ENCODE measurements at places on chromosomes 16 and 17.

- no peak for DNase-seq
Observed at GRCh38 chr17:77708049-77708448, 250.5 kb upstream of the TNRC6C start.

- peak; percentile 80 for DNase-seq
Observed at GRCh38 chr17:36703860-36704266, 102.5 kb downstream of the MRM1 start.

DNA sequence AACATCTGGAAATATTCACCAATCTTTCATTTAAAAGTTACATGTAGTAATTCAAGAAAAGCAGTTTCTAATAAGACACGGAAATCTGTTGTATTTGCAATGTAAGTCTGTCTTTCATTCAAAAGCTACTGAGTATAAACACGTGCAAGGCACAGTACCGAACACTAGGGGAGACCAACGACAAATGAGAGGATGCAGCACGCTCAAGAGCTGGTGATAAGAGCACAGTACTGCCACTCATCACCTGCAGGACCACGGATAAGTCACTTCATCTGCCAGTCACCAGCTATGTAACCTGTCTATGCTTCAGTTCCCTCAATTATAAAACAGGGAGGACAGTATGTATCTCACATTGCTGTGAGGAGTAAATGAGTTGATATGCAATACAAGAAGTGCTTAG, 67.1 kb downstream of the CLEC18A start:
- peak; percentile 77 for DNase-seq

DNA sequence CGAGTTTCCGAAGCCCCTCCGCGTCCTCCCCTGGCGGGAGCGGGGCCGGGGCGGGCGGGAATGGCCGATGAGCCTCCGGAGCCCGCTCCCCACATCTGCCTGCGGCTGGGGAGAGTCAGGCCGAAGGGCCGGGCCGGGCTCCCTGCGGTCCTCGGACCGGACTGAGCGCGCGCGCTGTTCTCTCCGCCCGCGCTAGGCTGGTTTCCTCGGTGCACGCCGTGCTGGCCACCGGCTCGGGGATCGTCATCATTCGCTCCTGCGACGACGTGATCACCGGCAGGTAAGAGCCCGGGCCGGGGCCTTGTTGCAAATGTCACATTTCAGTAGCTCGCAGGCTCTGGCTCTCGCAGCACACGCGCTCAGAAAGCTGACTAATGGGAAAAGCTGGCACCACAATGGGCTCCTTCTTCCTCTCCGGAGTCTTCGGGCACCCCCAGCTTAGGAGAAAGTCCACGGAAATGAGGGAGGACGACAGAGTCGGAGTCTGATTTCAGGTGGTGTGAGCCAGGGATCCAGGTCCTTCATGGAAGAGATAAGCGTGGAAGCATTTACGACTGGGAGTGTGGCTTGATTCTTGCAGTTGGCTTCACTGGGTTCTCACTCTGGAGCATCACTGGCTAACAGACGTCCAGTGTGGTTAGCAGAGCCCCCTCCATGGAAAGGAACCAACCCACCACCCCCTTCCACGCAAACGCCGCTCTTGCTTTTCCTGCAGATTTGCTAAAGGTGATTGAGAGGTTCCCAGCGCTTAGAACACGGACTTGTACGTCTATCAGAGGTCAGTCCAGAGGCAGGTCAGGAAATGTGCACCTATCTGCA, 715 bp downstream of the TLCD3A start:
- peak; percentile 57 for DNase-seq

DNA sequence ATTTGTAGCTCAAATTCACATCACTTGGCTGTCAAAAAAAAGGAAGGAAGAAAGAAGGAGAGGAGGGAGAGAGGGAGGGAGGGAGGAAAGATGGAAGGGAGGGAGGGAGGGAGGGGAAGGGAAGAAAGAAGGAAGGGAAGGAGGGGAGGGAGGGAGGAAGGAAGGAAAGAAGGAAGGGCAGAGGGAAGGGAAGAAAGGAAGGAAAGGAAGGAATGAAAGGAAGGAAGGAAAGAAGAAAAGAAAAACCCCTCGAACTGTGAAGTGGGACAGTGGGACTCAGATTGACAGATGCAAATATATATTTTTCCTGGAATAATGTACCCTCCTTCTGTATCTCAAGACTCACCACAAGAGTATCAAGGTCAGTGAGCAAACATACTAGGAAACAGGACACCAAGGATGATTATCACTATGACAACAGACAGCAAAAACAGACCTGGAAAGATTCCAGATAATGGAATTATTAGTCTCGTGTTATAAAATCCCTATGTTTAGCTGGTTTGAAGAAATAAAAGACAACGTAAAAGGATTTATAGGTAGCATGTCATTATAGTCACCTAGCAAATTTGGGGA, 24.2 kb upstream of the ABCA3 start:
- DNase-seq: peak; percentile 4

GRCh38 chr17:518047-518735, 165.6 kb upstream of the RPH3AL start:
- DNase-seq: no peak

- no peak for DNase-seq
Observed at GRCh38 chr16:48136547-48137360, 19.0 kb downstream of the ABCC12 start.

- no peak for DNase-seq
Observed at GRCh38 chr16:10551881-10552280, 28.5 kb downstream of the EMP2 start.

- no peak for DNase-seq
Observed at GRCh38 chr17:63792055-63792729, 18.2 kb downstream of the DDX42 start.

DNA sequence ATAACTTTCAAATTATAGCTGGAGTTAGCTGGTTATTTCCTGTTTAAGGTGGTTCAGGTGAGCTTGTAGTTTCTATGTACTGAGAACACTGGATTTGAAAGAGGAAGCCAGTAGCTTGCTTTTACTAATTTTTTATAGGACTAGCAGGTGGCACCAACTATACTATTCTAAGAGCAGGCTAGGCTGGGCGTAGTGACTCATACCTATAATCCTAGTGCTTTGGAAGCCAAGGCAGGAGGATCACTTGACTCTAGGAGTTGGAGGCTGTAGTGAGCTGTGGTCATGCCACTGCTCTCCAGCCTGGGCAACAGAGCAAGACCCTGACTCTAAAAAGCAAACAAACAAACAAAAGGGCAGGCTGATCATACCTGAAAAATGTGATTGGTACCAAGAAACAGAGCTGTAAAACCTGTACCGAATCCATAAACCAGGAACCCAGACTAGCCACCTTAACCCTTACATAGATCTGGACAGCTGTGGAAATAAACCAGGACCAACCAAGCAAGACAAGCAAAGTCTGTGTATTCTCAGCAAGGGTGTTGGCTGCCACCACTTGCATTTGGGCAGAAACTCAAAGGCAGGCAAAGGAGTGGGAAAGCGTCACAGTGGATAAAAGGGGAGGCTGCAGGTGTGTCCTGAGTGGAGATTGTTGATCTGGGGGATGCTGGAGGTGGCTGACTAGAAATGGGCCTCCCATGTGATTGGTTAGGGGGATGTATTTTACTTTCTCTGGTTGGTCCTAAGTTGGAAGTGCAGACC, 36.3 kb downstream of the SLC47A1 start:
- DNase-seq: no peak

- DNase-seq: no peak
Observed at GRCh38 chr17:12421646-12422306, 243.9 kb upstream of the MYOCD start.

DNA sequence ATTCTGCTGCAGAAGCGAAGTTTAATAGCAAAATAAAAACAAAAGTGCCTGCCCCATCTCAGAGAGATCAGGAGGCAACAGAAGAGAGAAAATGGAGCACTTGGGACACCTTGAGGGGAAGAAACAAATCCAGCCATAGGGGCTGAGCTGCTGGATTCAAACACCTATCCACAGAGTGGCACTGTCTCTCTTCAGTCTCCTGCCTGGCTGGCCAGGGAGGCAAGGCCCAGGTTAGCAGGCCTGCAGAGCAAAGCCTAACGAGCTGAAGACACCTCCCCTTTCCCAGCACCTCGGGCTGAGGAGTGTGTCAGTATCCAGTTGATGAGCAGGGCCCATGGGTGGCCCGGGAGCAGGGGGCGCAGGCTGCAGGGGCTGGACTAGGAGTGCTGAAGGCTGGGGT, 8.8 kb upstream of the KRT31 start:
- DNase-seq: no peak

- peak; percentile 93 for DNase-seq
Observed at GRCh38 chr16:17224879-17225281, 245.9 kb downstream of the XYLT1 start.

DNA sequence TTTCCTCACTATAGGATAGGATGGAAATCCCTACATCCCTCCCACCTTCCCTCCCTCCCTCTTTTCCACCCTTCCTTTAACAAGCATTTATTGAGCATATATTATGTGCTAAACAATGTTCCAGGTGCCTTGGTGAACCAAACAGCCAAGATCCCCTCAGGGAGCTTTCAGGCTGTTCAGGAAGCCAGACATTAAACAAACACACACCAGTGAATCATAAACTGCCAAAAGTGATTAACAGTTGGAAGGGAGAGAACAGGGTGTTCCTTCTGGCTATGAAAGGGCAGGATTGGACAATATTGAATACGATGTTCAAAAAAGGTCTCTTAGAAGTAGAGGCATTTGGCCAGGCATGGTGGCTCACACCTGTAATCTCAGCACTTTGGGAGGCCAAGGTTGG, 22.8 kb upstream of the CNEP1R1 start:
- DNase-seq: no peak

- DNase-seq: no peak
Observed at GRCh38 chr16:25493136-25493811, 198.5 kb upstream of the HS3ST4 start.

GRCh38 chr16:84266451-84266850, 26.6 kb upstream of the KCNG4 start:
- DNase-seq: peak; percentile 79

DNA sequence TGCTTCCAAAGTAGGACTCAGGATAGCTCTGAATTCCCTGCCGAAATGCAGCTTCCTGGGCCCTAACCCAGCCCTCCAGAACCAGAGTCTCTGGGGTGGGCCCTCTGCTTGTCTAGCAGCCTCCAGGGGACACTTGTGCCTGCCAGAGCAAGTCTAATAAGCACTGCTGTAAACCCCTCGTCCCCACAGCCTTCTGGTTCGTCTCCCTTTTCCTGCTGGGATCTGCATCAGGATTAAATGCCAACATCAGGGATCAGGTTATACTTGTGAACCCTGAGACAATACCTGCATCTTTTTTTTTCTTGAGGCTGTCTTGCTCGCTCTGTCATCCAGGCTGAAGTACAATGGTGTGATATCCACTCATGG, 282.0 kb downstream of the SEC14L1 start:
- DNase-seq: no peak

DNA sequence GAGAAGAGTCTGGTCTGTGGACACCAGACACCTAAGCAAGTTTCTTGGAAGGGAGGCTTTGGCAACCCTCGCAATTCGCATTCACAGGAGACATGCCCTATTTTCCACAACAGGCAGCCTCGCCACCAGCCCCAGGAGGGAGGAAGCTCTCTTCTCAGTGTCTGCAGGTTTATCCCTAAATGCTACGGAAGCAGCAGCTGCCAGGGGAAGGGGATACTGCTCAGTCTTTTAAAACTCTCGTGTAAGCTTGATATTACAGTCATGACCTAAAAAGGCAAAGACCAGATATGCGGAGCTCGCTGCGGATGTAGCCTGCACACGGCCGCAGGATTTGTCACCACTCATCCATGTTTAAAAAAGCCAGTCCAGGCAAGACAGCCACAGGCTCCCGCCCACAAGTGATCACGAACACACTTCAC, 159.2 kb upstream of the RPH3AL start:
- DNase-seq: no peak

DNA sequence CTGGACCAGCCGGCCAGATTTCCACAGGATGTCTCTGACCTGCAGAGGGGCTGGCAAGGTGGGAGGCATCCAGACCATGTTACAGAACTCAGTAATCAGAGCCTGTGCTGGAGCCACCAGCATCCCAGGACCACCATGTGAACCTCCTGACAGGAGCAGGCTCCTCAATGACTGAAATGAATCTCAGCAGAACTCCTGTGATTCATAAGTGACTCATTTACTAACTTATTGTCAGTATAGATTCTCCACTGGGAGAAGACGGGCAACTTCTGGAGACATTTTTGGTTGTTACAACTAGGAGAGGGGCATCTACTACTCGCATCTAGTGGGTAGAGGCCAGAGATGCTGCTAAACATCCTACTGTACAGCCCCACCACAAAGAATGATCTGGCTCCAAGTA, 3.1 kb upstream of the WWOX start:
- DNase-seq: no peak

DNA sequence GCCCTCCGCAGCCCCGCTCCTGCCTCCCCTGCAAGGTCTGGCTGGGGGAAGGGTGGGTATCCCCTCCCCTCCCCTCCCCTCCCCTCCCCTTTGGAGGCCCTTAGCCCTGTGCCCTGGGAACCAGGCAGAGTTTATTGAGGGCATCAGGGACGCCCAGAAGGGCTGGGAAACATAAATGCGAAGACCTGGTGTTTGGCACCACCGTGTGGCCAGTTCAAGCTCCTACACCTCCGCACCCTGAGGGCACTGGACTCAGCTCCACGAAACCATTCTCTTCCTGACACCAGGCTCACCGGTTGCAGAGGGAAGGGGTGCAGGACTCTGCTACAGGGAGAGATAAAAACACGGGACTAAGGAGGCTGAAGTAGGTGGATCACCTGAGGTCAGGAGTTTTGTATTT, 1.0 kb upstream of the AIPL1 start:
- peak; percentile 81 for DNase-seq

- DNase-seq: no peak
Observed at GRCh38 chr17:1089915-1090314, 89.9 kb downstream of the ABR start.

- DNase-seq: peak; percentile 78
Observed at GRCh38 chr17:42518046-42518754, 17.8 kb upstream of the NAGLU start.

DNA sequence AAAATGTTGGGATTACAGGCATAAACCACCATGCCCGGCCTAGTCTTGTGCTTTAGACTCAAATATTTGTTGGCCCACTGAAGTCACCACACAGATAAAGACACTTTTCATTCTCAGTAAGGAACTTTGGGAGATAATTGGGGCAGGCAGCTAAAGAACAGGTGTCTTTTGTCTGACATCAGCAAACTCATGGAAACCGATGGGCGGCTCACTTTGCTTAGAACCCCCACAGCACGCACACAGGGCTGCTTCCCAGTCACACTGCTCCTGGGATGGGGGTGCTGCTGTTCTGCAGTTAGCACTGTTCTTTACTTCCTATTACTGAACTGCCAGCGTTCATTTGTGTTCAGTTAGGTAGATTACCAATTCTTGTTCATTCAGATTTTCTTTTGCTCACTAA, 18.0 kb upstream of the BRCA1 start:
- no peak for DNase-seq

- DNase-seq: no peak
Observed at GRCh38 chr16:28589069-28589468, 7.8 kb downstream of the SULT1A2 start.

DNA sequence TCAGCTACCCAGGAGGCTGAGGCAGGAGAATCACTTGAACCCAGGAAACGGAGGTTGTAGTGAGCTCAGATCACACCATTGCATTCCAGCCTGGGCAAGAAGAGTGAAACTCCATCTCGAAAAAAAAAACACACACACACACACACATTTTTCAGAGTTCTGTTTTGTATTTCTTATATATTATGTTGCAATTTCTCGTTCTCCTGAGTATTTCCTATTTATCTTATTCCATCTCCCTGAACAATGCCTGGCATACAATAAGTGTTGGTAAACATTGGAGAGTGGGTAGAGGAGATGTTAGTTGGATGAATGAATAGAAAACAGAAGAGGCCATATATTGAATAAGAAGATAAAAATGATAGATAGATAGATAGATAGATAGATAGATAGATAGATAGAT, 167.8 kb upstream of the CDH5 start:
- DNase-seq: no peak
